Stimulated activated CD4-positive, alpha-beta T cell treated with anti-CD3 and anti-CD28 coated beads, Interleukin-15, amount 100 ng/mL, for 1 hour (primary cell): ENCODE measurements at places on chromosomes 12 and 14.
A peak's percentile ranks its signal among the peaks of the same experiment; 100 is the strongest.

DNA sequence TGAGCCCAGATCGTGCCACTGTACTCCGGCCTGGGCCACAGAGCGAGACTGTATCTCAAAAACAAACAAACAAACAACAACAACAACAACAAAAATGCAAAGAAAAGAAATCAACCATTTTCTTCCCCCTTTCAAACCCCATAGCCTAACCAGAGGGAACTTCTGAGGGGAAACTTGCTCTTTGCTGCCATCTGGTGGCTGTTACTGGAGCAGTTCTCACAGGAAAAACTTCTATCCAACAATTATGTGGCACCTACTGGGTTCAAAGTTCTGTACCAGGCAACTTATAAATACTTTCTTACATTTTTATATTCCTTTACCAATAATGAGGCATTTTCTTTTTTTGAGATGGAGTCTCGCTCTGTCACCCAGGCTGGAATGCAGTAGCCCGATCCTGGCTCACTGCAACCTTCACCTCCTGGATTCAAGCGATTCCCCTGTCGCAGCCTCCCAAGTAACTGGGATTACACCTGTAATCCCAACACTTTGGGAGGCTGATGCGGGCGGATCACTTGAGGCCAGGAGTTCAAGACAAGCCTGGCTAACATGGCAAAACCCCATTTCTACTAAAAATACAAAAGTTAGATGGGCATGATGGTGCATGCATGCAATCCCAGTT lies 50.9 kb upstream of the BICDL1 start:
- DNase-seq: peak; percentile 37

DNA sequence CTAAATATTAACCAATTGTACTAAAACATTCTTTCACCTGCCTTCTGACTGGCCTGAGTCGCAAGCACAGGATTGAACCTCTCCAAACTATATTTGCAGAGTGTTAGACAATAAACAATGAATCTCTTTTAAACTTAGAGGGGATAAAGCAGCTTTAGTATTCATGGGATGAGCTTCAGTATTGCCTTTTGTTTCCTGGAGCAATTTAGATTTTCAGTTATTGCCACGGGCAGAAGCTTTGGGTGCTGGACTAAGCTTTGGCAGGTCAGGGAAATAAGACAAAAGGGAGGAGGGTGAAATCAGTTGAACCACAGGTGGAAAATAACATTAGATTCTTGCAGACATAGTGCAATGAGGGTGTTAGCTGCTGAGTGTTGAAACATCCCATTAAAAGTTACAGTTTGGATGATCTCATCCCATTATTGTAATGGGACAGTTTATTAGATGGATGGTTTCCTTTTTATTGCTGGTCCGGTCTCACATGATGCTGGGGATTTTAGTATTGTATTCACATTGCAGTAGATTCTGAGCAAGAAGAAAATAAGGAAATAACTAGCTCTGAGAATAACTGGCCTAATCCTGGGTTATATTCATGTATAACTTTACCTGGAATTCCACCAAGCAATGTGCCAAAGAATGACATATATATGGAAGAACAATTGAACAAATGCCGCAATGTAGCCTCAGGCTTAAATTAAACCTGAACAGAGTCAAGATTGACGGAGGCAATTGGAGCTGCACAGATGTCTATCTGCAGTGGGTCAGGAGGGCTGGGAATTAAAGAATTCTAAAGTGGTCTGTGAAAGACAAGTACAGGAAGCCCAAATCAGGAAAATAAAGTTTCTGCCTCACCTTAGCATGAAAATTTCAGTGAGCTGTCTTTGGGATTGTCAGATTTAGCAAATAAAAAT lies 1092.8 kb upstream of the SEL1L start:
- no peak for DNase-seq

GRCh38 chr14:79040790-79041189 lies 870.6 kb downstream of the NRXN3 start:
- DNase-seq: no peak

DNA sequence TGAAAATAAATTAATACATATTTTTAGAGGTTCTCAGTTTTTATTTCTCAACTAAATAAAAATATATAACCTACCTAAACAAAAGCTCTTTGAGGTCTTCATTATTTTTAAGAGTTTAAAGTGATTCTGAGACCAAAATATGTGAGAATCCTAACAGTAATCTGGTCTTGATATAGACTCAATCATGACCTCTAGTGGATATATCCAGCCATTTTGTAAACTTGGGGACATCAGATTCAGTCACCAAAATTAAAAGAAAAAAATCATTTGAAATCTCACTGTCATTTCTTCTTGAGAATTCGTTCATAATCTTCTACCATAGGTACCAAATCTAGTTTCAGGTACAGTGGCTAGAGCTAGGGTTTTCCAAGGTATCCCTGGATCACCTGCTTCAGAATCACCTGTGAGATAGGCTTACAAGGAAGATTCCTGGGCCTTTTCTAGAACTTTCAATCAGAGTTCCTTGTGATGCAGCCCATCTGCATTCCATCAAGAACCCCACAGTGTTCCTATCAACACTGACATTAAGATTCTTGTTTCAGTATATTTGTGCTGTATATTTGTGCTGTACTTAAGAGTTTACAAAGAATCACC lies 214.9 kb downstream of the ADAMTS20 start:
- no peak for DNase-seq

DNA sequence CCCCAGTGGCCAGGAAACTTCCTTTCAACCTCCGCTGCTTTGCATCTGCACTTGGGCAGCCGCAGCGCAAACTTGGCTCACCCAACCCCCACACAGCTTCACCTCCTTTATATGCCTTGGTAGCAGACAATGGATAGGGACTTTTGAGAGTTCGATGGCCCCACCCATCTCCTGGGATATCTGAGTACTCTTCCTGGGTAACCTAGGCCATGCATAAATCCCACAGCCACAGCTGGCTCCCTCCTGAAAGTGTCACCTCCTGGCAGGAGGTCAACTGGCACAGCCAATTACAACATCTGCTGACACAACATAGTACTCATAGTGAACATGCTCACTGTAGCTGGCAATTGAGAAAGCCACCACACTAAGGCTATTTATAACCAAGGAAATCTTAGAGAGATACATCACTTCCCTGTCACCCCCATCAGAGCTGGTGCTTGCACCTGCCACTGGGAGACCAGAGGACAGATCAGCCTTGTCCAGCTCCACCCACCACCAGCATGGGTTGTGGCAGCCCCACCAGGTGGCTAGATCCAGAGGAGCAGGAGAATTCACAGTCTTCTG lies 410.0 kb downstream of the SYT1 start:
- DNase-seq: no peak

- no peak for DNase-seq
Measured at GRCh38 chr14:28365510-28365909, 401.1 kb upstream of the FOXG1 start.
